ENCODE measurements at places on chromosomes 12 and 14. TPM values are rescaled to one million over a fixed set of nuclear protein-coding genes. Genes with fewer than 3 reads are reported as not detected.

DNA sequence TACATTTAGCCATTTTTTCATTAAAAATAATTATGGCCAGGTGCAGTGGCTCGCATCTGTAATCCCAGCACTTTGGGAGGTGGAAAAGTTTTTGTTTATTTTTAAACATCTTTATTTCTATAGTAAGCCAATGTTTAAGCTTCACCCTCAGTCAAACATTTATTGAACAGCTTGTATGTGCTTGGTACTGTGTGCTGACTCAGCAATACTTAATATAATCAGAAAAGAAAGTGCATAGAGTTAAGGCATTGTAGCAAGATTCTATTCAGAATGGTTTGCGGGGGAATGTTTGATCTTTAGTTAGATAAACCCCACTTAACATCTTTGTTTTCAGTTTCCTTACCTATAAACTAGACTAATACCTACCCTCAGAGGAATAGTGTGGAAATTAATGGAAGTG, 11.1 kb downstream of the ACTR6 start:
- H3K4me3 ChIP-seq: no peak overlapping the region
- H3K27ac ChIP-seq: no peak overlapping the region
- H3K27me3 ChIP-seq: no peaks in the 10 kb centered on the region
- H3K4me1 ChIP-seq: no peaks in the 10 kb centered on the region

GRCh38 chr14:68522510-68523325, 270.1 kb downstream of the ZFP36L1 start:
- H3K4me1 ChIP-seq: no peaks in the 10 kb centered on the region
- no peak overlapping the region for H3K4me3 ChIP-seq
- no peaks in the 10 kb centered on the region for H3K27me3 ChIP-seq
- no peak for DNase-seq
- H3K27ac ChIP-seq: no peak overlapping the region

DNA sequence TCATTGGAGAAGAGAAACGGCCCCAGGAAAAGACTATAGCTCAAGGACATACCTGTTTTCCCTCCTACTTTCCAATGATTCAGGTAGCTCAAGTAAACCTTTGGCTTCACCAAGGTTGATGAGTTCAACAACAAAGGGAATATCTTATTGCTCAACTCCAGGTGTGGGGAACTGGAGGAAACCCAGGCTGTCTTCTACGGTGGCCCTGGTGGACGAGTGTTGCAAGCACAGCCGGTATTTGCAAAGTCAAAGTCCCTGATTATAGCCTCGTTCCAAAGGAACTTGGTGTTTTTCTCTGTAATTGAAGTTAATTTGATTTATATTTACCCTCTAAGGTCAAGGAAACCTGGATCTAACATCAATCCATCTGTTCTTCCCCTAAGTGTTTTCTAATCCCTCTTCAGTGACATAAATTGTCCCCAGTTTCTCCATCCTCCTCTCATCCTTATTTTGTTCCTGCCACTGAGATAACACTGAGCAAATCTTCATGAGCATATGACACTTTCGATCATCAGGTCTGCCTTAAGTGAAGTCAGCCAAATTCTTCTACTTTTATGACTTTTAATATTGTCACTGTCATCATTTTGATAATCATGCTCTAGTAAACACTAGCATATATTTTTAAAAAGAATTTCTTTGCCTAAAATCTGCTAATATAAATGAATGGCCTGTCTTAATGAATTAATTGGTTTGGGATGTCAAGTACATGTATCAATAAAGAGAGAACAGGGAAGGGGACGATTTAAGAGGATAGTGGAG, 174.6 kb upstream of the TBX3 start:
- no peak overlapping the region for H3K27ac ChIP-seq
- DNase-seq: no peak
- H3K4me3 ChIP-seq: no peak overlapping the region
- H3K36me3 ChIP-seq: no peaks in the 10 kb centered on the region
- no peaks in the 10 kb centered on the region for H3K4me1 ChIP-seq

DNA sequence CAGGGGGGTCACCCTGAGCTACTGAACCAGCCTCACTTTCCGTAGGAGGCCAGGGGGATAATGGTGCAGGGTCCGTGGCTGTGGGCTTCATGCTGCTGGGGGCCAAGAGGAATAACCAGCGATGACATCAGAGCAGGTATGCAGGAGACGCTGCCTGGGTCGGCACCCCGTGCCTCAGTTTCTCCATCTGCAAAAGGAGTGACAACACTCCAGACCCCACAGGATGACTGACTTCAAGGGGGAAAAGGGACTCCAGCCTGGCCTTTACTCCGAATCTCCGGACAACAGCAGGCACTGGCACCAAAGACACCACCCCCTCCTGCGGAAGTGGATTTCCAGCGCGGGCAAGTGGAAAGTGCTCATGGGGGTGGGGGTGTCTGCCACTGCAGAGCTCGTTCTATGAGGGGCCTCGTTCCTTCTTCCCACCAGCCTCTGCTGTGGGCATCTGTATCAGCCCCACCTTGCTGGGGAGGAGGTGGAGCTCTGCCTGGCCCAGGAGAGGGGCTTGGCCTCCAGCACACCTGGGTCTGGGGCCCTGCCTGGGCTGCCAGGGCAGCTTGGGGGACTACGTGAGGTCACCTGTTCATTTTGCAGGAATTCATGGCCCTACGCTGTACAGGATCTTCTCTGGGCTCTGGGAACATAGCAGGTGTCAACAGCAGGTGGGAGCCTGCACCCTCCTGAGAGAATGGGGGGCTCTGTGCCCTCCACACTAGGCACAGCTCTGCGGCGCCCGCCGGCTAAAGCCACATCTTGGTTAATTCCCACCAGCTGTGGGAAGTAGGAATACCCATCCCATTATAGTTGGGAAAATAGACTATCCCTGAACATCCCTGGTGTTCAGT, 216.6 kb upstream of the C14orf180 start:
- no peaks in the 10 kb centered on the region for H3K4me1 ChIP-seq
- H3K36me3 ChIP-seq: no peaks in the 10 kb centered on the region
- H3K27me3 ChIP-seq: no peaks in the 10 kb centered on the region
- no peak for DNase-seq

DNA sequence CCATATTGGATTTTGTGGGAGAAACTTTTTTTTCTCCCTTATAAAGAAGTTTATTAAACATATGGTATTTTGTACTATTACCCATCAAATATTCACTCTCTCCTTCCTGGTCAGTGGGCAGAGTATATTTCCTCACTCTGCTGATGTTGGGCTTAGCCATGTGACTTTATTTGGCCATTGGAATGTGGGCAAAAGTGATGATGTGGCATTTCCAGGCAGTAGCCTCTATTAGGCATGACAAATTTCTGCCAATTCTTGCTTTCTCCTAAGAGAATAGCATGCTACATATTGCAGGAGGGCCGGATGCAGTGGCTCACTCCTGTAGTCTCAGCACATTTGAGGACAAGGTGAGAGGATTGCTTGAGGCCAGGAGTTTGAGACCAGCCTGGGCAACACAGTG, 24.4 kb upstream of the WSCD2 start:
- no peak overlapping the region for H3K4me3 ChIP-seq
- H3K36me3 ChIP-seq: no peaks in the 10 kb centered on the region
- H3K27me3 ChIP-seq: peaks cover 2% of the 10 kb centered on the region
- H3K27ac ChIP-seq: no peak overlapping the region
- H3K4me1 ChIP-seq: no peaks in the 10 kb centered on the region

DNA sequence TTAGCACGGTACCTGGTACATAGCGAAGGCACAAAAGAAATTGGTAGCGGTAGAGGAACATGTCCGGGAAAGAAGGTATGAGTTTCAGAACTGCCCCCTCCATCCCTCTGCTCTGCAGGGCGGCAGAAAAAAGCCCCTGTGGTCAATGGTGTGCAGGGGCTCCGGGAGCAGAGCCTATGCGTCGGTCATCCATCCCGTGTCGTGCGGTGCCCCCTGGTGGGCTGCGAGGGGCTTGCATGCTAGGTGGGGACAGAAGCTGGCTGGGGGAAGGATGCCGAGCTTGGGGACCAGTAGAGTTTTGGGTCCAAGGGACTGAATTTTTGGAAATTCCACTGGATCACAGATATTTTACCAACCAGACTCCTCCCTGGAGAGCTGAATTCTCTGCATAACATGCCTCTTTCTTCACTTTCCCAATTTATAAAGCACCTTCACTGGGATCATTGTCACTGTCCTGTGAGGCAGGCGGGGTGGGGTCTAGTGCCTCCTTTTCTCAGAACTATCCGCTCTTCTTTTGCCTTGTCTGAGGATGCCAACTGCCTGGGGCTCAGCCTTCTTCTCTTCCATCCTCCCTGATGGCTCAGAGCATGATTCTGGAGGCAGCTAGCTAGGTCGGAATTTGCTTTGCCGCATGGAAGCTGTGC, 148.7 kb downstream of the SMOC1 start:
- no peak overlapping the region for H3K27ac ChIP-seq
- H3K4me3 ChIP-seq: no peak overlapping the region
- no peaks in the 10 kb centered on the region for H3K27me3 ChIP-seq
- no peaks in the 10 kb centered on the region for H3K4me1 ChIP-seq

- H3K4me1 ChIP-seq: peaks cover 17% of the 10 kb centered on the region
- DNase-seq: peak; percentile 90
- peak overlapping the region; percentile 28 for H3K27ac ChIP-seq
Measured at GRCh38 chr12:89225401-89225800, 126.9 kb downstream of the DUSP6 start.

- H3K4me3 ChIP-seq: no peak within 1 kb of the TSS
- H3K27ac ChIP-seq: no peak within 1 kb of the TSS
- H3K4me1 ChIP-seq: no peaks in the 10 kb centered on the region
Measured at GRCh38 chr12:80443974-80444666, at the start of gene PTPRQ. Gene PTPRQ, plus strand, starts transcription at chr12:80444235. Its CDS starts 111 bp downstream, at chr12:80444346.

DNA sequence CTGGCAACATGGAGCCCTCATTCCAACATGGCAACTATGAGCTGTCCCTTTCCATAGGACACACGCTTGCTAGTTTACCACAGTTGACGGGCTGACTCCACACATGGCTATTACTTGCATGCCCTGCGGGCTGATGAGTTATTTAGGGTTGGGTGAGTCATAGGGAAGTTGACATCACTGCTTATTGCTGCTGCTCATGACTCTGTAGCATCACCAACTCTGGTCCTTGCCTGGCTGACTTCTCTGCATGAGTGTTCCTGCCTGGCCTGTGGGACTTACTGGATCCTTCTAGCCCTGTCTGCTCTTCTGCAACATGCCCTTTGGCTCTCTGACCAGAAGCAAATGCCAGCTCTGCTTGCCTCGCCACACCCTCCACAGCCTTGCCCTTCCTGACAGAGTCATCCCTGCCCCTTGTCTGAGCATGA, 199.5 kb downstream of the ANO6 start:
- DNase-seq: no peak
- H3K36me3 ChIP-seq: peaks cover 47% of the 10 kb centered on the region
- no peak overlapping the region for H3K4me3 ChIP-seq
- H3K27ac ChIP-seq: no peak overlapping the region
- no peaks in the 10 kb centered on the region for H3K4me1 ChIP-seq

- no peak overlapping the region for H3K27ac ChIP-seq
- peak; percentile 47 for DNase-seq
- peak overlapping the region; percentile 13 for H3K4me3 ChIP-seq
- H3K27me3 ChIP-seq: no peaks in the 10 kb centered on the region
Measured at GRCh38 chr12:116708826-116709756, 28.8 kb downstream of the SPRING1 start.

GRCh38 chr14:28831126-28831525, 64.5 kb downstream of the FOXG1 start:
- DNase-seq: no peak
- no peak overlapping the region for H3K4me3 ChIP-seq
- no peaks in the 10 kb centered on the region for H3K36me3 ChIP-seq
- no peaks in the 10 kb centered on the region for H3K27me3 ChIP-seq

GRCh38 chr14:32224737-32225377, 21.8 kb upstream of the RNU6-8 start:
- peak; percentile 18 for DNase-seq
- H3K36me3 ChIP-seq: no peaks in the 10 kb centered on the region
- no peak overlapping the region for H3K27ac ChIP-seq
- H3K4me3 ChIP-seq: no peak overlapping the region
- H3K27me3 ChIP-seq: peaks cover 2% of the 10 kb centered on the region
- no peaks in the 10 kb centered on the region for H3K4me1 ChIP-seq

DNA sequence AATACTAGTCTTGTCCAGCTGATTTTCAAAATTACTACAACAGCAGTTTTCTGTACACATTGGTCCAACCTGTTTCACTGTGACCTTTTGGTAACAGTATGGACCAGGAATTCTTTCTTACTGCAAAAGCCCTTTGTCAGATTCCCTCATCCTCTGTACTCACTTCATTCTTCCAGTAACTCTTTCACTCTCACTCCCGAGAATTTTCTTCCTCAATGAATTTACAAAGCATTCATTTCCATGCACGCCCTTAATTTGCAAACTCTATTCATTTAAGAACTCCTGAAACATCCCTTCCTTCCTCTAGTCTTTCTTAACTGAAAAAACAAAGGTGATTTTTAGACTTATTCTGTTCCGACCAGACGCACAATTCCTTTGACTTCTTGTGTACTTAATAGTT, 238.2 kb downstream of the NELL2 start:
- DNase-seq: no peak
- no peaks in the 10 kb centered on the region for H3K36me3 ChIP-seq
- H3K27ac ChIP-seq: no peak overlapping the region

GRCh38 chr12:102539651-102540553, 59.5 kb upstream of the IGF1 start:
- no peaks in the 10 kb centered on the region for H3K27me3 ChIP-seq
- DNase-seq: no peak
- no peaks in the 10 kb centered on the region for H3K36me3 ChIP-seq
- H3K4me3 ChIP-seq: no peak overlapping the region

DNA sequence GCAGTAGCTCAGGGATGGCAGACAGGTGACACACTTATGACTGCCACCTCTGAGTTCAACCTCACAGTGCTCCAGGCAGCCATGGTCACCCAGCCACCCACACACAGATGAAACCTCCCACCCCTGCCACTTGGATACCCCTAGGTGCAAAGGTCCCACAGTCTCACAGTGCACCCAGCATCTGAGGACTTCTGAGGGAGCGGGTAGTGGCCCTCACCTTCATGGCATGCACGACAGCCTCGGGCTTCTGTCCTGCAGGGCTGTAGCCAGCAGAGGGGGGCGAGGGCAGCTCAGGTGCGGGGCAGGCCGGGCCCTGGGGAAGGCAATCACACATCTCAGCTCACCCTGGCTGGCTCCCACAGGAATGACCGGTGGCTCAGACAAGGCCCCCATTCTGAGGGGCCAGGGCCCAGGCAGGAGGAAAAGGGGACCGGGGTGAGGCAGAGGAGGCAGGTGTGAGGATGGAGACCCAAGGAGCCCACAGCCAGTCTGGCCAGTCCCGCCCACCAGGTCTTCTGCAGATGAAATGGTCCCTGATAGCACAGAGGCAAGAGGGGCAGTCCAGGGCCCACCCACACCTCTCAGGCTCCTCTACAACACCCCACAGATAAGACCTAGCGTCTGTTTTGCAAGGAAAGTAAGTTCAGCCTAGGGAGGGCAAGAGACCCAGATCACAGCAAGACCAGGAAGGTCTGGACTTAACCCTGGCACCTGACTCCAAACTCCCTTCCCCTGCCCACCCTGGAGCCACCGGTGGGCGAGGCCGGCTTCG, 35.8 kb downstream of the CCNK start:
- no peaks in the 10 kb centered on the region for H3K36me3 ChIP-seq
- no peak overlapping the region for H3K27ac ChIP-seq
- no peaks in the 10 kb centered on the region for H3K27me3 ChIP-seq
- H3K4me3 ChIP-seq: no peak overlapping the region
- H3K4me1 ChIP-seq: no peaks in the 10 kb centered on the region

Gene EIF5
- total RNA-seq: 675 TPM

Gene ERBB3
- 0.69 TPM for total RNA-seq

Gene RIMBP2
- total RNA-seq: not detected

Gene SPSB2
- total RNA-seq: 8.2 TPM

Gene CIROP
- total RNA-seq: not detected

Gene METTL17
- total RNA-seq: 75.9 TPM

Gene ADGRD1
- total RNA-seq: not detected

Gene EMP1
- total RNA-seq: 1.6 TPM

Gene MANSC4
- total RNA-seq: not detected

Gene AQP6
- total RNA-seq: not detected

Gene BBS10
- 3.5 TPM for total RNA-seq

Data from CD4-positive, CD25-positive, alpha-beta regulatory T cell (primary cell).